ENCODE measurements at places on chromosomes 12 and 14.

- DNase-seq, result no peak
Measured at GRCh38 chr12:122834104-122834920, 945 bp upstream of the HIP1R start.

DNA sequence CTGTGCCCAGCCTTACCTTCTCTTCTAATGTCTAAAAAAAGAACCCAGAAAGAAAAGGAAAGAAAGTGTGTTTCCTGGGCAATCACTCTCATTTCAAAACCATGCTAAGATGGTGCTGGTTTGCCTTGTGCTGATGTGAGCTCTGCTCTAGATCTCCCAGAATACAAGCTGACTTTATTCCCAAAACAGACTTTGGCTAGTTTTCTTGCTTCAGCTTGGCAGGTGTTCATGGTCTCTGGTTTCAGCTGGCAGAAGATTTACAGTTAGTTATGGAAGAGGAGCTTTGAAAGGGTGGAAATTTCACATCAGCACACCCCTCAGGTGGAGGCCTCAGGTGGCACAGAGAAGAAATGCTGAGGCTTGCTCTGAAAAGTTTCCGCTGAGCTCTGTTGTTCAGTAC, 34.4 kb downstream of the PPP1R36 start:
- no peak for DNase-seq

DNA sequence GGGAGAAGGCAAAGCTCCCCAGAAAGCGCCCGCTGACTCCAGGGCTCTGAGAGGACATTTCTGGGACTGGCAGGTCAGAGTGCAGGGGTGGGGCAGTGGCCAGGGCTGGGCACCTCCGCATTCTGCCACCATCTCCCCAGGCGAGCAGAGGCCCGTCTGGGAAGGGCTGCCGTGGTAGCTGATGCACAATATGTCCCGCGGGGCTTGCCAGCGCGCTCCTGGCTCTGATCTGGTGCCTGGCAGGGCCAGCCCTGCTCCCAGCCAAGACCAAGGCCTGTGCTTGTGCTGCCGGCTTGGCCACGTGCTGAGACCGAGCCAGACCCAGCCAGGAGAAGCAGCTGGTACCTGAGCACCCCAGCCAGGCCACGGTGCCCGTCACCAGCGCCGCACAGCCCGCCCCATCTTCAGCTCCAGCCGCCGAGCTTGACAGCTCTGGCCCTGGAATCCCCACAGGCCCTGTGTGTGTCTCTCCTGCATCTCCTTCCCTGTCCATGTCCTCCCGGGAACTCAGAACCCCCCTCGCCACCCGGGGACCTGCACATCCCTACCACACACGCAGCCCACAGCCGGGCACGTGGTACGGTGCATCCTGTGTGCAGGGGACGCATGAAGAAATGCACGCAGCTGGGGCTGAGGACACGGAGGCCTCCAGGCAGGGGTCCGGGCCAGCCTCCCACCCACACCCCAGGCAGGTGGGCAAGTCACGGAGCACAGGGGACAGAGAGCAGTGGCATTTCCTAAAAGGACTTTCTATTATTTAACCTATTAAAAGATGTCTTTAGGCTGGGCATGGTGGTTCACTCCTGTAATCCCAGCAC, 68.6 kb upstream of the C14orf180 start:
- no peak for DNase-seq

DNA sequence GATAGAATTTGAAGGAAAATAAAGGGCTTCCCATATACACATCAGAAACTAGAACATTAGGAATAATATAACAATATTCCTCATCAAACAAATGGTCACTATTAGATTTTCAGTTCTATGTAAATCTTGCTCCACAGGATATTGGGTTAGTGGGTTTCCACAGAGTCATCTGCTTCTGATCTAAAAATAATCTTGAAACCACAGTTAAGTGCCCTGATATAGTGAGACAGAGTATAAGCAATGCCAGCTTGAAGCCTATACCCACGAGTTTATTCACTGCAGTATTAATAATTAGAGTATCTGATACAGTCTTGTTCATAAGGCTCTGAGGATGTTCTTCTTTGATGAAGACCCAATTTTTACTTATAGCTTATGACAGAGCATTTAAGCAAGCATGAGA, 74.5 kb upstream of the ATF7IP start:
- DNase-seq, result no peak

GRCh38 chr12:57366315-57366714, 64.5 kb downstream of the R3HDM2 start:
- no peak for DNase-seq

DNA sequence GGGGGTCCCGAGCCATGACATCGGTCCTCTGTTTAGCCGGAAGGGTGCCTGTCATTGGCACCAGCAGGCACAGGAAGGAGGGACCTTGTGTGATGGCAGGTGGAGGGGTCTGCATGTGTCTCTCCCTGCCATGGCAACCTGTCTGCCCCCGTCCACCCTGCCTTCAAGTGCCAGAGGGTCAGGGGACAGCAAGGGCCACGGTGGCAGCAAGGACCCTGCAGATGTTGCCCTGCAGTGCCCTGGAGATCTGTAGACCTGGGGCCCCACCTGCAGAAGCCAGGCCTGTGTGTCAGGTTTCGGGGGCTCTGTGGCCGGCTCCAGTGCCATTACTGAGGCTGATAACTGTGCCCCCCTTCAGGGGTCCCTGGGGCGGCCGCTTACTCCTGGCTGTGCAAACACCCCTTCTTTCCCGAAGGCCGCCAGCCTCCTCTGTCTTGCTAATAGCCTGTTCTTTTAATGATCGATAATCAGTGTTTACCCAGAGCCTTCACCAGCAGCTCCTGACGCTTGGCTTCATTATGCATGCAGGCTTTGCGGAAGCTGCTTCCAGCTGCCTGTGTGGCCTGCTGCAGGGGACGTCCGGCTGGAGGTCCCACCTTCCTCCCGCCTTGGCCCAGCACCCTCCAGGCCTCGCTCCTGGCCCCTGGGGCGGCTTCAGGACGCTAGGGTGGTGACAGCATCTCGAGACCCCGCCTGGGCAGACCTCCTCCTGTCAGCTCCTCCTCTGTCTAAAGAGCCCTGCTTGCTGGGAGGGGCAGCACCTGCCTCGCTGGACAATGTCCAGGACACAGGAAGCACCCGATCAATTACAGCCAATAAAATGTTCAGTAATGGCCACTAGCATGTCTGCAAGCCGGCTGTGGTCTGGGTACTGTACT, 153.0 kb downstream of the KIF26A start:
- no peak for DNase-seq

DNA sequence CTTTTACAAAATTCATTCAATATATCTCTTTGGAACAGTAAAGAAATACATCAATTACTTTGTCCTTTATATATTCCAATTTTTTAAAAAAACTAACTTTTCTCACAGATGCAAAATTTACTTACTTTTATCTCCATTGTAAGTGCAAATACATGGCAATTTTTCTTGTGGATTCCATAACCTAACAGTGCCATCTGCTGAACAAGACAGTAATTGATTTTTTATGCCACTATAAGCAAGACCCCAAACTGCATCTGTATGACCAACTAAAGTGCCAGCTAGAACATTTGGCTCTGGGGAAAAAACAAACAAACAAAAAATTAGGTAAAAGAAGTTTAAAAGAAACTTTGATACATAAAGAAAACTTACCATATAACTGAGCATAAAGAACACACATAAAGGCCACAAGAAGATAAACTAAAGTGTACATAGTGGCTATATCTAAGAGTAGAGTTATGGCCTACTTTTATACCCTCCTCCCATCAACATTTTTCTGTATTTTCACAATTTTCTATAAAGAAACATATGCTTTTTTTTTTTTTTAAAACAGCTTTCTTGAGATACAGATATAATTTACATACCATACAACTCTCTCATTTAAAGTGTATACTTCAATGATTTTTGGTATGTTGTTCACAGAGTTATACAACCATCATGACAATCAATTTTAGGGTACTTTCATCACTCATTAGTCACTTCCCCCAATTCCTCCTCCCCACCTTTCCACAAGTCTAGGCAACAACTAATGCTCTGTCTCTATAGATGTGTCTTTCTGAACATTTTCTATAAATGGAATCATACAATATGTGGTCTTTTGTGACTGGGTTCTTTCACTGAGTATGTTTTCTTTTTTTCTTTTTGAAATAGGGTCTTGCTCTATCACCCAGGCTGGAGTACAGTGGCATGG, 32.6 kb downstream of the COCH start:
- DNase-seq, result no peak

GRCh38 chr12:82781309-82781997, 94.7 kb downstream of the TMTC2 start:
- DNase-seq, result no peak

Measured in stimulated activated CD4-positive, alpha-beta T cell treated with anti-CD3 and anti-CD28 coated beads, TNF-alpha, amount 100 ng/mL, for 4 hours (primary cell).